Stimulated activated CD4-positive, alpha-beta T cell treated with anti-CD3 and anti-CD28 coated beads, Interleukin-1b, Interleukin-23, amount 100 ng/mL, for 4 hours (primary cell): ENCODE measurements at places on chromosomes 12 and 14.

DNA sequence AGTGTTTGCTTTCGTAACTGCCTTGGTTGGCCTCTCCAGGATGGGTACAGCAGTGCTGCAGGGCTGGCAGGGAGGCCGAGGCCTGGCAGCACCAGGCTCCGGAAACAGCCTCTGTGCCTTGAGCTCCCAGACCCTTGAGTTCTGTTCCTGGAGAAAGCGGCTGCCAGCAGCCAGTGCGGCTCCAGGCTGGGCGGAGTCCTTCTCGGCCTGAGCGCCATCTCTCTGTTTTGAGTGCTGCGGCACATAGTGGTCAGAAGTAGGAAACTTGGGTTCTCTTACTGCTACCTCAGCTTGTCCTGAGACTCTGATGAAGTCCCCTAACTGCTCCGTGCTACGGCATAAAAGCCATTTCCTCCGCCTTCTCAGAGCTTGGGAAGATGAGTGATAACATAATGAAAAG lies 65.9 kb downstream of the KCNA1 start:
- DNase-seq: no peak

DNA sequence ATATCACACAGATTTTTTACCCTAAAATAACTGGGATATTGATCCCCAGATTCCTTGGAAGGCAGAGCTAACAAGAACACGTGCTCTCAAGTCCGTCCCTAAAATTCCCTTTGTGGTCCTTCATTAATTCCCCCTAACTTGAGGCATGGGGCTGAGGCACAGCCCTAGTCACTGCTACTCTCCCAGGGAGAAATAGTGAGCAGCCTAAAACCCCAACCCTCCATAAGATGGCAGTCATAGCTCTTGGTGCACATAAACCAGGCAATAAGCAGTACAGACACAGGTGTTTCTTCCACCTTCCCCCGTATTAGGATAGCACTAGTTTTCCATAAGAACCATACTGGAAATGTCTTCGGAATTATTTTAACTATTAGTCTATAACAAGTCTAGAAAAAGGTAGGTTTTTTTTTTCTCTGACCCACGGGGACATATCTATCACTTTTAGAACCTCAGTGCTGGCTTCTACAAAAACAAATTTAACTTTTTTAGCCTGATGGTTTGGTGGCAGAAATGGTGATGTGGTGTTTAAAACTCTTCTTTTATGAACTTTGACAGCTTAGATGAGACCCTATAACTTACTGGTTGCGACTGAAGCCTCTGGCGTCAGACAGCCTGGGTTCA lies 3.1 kb upstream of the ARHGEF40 start:
- no peak for DNase-seq

DNA sequence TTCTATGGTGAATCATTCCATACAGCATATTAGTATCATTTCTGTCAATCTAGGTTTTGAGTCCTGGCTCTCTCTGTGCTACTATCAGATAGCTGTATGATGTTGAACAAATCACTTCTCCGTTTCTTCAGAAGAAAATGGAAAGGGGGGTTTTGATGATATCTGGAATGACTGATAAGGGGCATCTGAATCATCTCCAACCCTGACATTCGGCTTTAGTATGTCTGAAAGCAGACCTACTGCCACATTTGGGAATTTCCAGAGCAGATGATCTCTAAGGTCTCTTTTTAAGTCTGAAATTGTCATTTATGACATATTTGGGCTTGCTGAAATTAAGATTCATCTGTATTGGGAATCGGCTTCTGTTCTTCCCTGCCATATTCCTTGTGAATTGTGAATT lies 10.1 kb downstream of the MLF2 start:
- DNase-seq: no peak

DNA sequence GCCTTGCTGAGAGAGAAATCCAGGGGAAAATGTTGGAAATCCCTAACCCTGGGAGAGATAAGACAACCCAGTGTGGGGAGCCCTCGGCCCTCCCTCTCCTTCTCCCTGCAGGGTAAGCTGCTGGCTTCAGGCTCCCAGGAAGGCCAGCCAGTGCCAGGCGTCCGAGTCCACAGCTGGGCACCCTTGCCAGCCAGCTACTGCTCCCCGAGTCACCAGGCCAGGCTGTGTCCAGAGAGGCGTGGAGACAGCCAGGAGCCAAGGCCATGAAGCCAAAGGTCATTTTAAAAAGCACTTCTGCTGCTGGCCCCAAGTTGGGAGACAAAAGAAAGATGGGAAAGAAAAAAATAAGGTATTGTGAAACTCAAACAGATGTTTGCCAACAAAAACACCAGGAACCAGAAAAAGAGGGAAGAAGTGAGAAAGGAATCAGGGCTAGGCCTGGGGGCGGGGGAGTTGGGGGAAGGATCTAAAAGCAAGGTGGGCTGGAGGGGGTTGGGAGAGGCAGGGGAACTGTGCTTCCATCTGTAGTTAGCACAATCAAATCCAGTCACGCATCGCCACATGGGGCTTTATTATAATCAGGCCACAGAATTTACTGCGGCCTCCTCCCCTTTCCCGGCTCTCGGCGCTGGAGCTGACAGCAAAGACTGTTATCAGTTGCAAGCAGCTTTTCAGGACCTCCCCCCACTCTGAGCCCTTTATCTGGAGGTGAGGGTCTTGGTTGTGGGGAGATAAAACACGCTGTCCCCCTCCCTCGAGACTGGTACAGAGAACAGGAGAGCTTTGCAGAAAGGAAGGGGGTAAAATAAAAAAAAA lies 33.5 kb downstream of the RBM19 start:
- DNase-seq: no peak

DNA sequence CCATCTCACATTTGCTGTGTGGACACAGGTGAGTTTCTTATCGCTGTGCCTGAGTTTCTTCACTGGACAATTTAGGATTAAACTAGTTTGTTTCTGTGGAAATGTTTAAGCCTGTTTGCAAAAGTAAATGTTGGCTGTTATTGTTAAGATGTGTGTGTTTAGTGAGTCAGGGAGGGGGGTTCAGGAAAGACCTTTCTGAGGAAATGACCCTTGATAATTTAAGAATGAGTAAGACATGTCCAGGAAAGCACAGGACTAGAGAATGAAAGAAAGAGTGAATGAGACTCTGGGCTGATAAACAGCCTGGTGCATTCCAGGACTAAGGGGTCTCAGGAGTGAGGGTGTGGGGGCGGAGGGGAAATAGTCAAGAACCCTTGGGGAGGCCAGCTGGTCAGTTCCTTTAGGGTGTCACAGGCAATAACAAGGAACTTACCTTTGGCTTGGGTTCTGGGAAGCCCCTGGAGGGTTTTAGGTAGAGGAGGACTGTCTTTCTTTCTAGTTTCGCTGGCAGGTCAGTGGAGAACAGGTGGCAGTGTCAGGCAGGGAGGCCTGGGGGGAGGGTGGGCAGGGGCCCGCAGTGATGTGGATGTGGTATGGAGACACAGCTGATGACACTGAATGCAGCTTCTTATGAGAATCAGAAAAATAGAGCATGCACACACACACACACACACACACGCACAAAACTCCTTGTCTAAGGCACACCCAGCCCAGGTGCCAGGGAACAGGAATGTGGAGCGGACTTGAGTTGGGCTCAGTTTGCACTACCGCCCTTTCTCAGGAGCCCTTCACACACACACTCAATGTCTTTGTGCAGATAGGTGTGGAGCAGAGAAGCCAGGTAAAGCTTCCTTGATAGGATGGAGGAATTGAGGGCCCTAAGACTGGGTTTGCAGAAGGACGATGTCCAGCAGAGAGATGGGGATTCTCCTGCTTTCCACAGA lies 1005.5 kb downstream of the VRK1 start:
- no peak for DNase-seq

GRCh38 chr12:52344111-52344510 lies 22.9 kb upstream of the KRT83 start:
- no peak for DNase-seq

DNA sequence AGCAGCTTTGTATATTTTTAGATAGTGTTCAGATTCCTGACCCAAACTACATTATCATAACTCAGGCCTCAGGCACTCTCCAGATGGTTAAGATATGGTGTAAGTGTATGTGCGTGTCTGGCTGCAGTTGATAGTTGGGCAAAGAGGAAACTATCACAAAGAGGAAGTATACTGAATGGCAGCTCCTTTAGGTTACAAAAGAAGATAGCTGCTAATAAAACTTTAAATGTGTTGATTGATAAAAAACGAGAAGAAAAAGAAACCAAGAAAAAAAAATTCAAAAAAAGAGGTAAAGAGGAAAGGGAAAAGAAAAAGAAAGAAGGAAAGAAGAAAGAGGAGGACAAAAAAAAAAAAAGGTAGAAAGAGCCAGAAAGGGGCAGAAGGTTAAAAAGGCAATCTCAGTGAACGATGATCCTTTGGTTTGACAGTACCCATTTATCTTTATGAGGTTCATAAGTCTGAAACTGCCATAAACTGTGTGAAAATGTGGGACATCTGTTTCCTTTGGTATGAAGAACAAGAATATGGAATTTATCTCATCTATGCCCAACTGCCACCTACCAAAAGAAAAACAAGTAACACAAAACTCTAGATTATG lies 42.2 kb downstream of the TAOK3 start:
- DNase-seq: no peak

- no peak for DNase-seq
These were observed 1324.6 kb downstream of the LRFN5 start for GRCh38 chr14:42931308-42931707.

GRCh38 chr12:109877504-109878246 lies 2.7 kb downstream of the GLTP start:
- DNase-seq: no peak

- no peak for DNase-seq
These were observed 40.1 kb downstream of the PTGER2 start for GRCh38 chr14:52354242-52354641.

- DNase-seq: no peak
These were observed 388.6 kb downstream of the BCAT1 start for GRCh38 chr12:24560192-24560775.

- no peak for DNase-seq
These were observed 4.8 kb downstream of the YBX3 start for GRCh38 chr12:10718279-10718821.

DNA sequence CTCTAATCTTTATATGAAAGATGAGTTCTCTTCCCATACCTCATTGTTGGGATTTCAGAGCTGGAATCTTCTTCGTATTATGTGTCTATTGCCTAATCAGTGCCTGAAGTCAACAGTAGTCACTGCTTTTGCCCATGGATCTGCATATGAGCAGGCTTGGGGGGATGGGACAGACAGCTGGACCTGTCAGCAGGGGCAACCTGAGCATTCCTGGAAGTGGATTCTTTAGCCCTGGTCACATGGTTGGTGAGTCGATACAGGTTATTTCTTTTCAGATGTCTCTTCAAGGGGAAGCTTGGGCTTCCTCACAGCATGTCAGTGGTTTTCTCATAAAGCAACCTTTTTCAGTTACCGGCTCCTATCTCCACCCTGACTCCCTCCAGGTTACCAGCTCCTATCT lies 97.3 kb upstream of the RBM19 start:
- DNase-seq: no peak

DNA sequence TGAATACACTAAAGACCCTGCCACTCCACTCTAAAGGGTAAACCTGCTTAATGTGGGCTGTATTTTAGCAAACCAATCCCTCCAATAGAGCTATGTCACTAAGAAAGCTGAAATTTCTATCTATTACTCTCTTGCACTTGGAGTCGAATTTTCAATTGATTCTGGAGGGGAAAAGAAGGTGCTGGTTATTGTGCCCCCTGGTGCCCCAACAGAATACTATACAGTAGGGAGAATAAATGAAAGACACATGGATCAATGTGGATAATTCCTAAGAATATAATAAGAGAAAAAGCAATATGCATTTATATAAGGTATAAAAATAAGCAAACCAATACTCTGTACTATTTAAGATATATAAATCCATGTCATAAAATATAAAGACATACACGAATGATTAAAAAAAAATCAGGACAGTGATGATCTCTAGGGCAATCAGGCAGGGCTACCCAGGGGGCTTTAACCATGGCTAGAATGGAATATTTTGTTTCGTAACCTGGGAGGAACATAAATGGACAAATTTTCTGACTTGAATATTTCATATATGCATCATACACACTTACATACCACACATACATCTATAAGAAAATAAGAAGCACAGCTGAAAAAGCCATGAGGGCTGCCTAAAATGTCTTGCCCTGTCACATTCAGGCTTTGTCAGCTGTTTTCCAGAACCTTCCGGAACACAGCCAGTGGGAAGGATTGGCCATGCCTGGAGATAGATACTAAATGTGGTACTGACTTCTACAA lies 54.4 kb downstream of the EFCAB11 start:
- no peak for DNase-seq

DNA sequence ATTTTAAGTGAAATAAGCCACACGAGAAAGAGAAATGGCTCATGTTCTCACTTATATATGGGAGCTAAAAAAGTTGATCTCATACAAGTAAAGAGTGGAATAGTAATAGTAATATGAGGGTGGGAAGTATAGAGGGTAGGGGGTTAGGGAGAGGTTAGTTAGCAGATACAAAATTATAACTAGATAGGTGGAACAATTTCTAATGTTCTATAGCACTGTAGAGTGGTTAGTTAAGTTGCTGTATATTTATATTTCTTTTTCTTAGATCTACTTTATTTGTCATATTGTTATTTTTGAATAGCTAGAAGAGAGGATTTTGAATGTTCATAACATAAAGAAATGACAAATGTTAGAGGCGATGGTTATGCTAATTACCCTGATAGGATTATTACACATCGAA lies 74.1 kb downstream of the MIA2 start:
- DNase-seq: no peak

DNA sequence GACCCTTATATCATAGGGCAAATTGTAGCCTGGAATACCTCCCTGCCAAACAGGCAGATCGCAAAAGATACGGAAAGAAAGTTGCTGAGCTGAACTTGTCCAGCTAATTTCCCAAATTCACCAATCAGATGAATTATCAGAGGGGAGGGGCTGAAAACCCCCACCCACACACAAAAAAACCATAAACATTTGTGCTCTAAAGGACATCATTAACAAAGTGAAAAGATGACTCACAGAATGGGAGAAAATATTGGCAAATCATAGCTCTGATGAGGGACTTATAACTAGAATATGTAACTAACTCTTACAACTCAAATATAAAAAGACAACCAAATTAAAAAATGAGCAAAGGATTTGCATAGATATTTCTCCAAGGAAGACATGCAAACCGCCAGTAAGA lies 36.3 kb downstream of the PTHLH start:
- DNase-seq: no peak

- no peak for DNase-seq
These were observed 61.1 kb upstream of the RIN3 start for GRCh38 chr14:92452471-92452870.

GRCh38 chr12:69620921-69621320 lies 10.2 kb upstream of the LRRC10 start:
- no peak for DNase-seq

- DNase-seq: no peak
These were observed 64.5 kb upstream of the VASH1 start for GRCh38 chr14:76696791-76697190.

DNA sequence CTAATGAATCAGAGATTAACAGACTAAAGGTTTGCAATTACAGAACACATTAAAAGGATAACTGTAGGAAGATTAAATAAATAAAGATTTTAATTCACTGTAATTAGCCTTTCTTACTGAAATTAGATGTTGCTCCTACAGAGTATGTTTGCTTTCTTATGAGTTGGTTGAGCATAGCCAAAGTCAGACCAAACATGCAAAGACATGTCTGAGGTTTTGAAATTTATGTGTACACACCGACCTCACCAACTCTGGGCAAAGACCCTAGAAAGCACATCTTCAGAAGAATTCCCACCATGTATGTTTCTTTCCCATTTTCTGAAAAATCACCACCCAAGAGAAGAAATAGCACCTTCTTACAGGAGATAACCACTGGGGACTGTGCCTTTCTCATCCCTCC lies 159.2 kb downstream of the PAX9 start:
- no peak for DNase-seq
